ENCODE measurements at places on chromosomes 16 and 17.

- DNase-seq = no peak
Observed at GRCh38 chr16:67028167-67028695, 718 bp upstream of the CBFB start.

- DNase-seq = no peak
Observed at GRCh38 chr17:77696151-77696720, 262.3 kb upstream of the TNRC6C start.

GRCh38 chr16:57994778-57995177 is 5.7 kb downstream of the ZNF319 start:
- DNase-seq = peak; percentile 89

GRCh38 chr17:50837286-50837979 is 2.0 kb downstream of the WFIKKN2 start:
- no peak for DNase-seq

DNA sequence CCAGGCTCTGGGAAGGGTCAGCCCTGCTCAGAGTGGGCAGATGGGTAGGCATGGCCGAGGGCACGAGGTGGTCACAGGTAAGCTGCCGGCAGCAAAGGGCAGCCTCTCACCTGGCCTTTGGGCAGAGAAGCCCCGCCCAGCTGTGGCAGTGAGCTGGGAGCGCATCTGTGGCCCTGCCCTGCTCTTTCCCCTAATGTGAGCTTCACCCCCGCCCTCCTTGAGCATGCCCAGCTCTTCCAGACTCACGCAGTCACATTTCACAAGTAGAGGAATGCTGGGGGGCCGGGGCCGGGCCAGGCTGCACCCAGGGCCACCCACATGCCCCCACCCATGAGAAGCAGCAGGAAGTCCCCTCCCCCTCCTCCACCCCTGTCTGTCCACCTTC is 40.7 kb upstream of the SLC38A10 start:
- no peak for DNase-seq

- peak; percentile 37 for DNase-seq
Observed at GRCh38 chr16:89257281-89257731, 39.8 kb downstream of the ZNF778 start.

GRCh38 chr16:86886651-86887050 is 308.3 kb downstream of the FOXL1 start:
- DNase-seq = no peak

DNA sequence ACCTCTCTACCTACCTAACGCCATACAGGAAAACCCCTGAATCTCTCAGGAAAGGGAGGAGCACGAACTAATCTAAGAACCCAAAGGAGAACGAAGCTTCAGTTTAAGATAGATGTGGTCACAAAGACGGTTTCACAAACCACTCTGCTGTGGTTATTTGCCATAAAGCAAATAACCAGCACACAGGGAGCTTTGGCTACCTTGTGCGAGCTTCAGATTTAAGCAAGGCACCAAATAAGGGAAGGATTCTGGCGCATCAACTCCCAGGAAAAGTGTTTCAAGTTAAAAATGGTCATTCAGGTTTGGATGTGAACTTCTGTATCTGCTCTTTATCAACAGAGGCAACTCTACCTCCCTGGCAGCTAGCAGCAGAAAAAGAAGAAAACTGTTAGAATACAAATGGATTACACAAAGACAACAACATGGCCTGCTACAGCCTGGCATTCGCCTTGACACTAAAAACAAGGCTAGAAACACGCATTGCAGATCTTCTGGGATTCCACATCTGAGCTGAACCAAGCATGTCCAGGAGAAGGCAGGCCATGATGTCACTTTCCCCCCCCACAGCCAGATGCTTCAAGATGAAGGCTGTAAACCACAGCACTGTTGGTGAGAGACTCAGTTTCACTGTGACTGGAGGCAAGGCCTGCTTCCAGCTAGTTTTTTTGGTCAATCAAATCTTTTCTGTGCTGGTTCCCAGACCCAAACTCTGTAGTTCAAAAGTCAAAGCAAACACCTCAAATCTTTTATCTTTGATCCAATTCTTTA is 43.6 kb downstream of the SMG6 start:
- no peak for DNase-seq
